ENCODE measurements at places on chromosomes 11 and 22.
A peak's percentile ranks its signal among the peaks of the same experiment; 100 is the strongest.

DNA sequence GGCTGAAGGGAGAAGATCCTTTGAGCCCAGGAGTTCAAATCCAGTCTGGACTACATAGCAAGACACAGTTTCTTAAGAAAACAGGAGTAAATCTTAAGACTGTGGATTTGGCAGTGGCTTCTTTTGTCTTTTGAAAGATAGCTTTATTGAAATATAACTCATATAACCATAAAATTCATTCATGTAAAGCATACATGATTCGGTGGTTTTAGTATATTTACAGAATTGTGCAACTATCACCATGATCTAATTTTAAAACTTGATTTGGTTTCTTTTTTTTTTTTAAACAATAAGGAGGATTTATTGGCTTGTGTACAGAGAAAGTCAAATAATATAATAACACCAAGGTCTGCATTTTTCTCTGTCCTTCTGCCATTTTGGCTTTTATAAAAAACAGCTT, 23.1 kb upstream of the PSMA1 start:
- no peak for DNase-seq

- DNase-seq, result no peak
Observed at GRCh38 chr22:19986410-19987341, 29.9 kb downstream of the ARVCF start.

DNA sequence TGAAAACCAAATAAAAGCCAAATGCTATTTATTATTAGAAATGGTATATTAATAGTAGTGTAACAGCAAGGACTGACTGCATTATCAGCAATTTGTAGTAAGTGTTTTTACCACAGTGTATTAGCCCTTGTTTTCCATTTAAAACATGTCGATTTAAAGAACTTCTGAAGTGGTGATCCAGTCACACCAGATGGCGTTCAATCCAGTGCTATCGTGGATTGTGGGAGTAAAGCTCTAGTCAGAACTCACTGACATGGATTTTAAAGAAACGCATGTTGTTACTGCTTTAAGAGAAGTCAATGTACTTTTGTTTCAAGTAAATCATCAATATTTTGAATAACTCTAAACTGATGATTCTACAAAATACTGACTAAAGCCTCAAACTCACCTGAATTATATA, 51.1 kb downstream of the LARGE2 start:
- no peak for DNase-seq

- peak; percentile 83 for DNase-seq
Observed at GRCh38 chr11:13137844-13138301, 128.8 kb downstream of the RASSF10 start.

- no peak for DNase-seq
Observed at GRCh38 chr22:35685731-35686130, 31.9 kb upstream of the APOL5 start.

- no peak for DNase-seq
Observed at GRCh38 chr22:32852395-32853251, 51.1 kb downstream of the TIMP3 start.

DNA sequence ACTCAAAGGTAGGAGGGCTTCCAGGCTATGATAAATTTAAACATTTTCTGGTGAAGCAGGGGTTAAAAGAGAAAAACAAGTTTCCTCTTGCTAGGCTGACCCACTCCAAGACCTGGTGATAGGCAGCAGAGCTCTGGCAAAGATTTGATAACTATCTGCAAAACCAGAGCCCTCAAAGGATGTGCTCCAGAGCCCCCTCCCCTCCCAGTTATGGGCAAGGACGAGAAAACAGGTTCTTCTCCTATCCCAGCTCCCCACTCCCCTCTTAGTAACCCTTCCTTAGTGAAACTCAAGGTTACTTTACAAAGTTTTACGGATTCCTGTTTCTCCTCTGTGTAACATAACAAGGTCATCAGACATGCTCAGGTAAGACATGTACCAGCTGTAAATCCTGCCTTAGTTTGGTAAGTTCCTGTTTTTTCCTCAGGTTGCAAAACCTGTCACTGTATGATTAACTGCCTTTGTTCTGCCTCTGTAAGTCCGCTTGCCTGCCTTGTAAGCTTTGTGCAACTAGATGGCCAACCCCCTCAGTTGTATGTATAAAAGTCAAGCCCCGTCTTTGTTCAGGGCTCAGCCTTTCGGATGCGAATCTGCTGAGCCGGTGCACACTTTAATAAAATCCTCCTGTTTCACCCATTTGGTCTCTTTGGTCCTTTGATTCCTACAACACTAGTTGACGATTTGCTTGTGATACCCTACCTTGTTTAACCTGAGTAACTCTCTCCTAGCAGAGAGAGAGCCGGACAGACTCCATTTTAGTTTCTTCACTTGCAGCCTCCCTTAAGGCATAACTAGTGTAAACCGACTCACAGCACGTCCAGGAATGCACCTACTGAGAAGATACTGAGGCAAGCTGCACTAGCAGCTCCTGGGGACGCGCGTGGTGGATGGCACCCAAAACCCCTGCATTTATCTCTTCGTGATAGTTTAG, 13.9 kb downstream of the APOBEC3H start:
- DNase-seq, result no peak

DNA sequence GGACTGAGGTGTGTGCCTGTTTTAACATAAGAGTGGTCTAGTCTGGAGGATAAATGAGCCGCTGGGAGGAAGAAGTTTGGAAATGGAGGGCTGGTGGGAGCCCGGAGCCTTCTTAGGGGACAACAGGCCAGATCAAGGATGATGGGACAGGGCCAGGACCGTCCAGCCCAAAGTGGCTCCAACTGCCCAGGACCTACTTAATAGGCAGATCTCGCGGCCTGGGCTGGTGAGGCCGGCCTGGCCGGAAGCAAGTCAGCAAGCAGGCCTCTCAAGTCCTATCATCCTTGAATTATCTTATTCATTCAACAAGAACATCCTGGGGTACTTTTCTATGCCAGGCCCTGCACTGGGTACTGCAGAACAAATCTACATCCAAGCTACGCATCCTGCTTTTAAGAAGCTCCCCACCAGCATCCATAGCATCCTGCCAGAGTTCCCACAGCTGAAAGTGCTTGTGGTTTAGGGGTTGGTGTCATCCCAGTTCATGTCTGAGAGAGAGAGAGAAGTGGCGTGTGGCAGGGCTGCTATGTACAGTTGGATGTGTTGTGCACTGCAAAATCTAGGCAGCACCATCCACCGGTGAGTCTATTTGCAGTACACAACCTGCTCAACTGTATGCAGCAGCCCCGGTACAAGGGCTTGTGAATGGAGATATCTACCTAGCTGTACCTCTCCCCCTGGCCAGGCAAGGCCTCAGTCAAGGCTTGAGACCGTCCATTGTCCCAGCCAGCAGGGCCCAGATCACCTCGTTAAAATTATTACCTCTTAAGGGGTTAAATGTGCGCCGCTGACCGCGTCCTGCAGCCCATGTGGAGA, 82.1 kb downstream of the FBLN1 start:
- DNase-seq, result no peak

- DNase-seq, result no peak
Observed at GRCh38 chr11:9619971-9620370, 43.9 kb upstream of the SWAP70 start.

- no peak for DNase-seq
Observed at GRCh38 chr11:75132080-75132479, 18.8 kb upstream of the SLCO2B1 start.

- DNase-seq, result no peak
Observed at GRCh38 chr11:19087658-19088057, 27.1 kb upstream of the MRGPRX2 start.

DNA sequence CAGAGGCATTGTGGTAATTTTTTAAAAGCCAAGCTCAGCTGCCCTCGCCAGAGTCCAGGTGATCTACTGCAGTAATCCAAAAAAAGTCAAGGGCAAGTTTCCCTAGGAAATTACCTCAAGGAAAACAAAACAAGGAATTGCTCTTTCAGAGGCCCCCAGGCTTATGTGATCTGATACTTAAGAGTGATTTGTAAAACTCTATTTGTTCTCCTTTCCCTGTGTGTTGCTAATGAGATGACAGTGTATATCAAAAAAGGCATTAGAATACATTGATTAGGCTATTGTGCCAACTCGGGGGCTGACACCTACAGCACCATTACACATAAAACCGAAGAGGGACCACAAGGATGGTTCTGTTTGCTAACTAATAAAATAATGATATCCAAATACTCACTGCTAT, 44.5 kb upstream of the CHRM4 start:
- DNase-seq, result no peak

DNA sequence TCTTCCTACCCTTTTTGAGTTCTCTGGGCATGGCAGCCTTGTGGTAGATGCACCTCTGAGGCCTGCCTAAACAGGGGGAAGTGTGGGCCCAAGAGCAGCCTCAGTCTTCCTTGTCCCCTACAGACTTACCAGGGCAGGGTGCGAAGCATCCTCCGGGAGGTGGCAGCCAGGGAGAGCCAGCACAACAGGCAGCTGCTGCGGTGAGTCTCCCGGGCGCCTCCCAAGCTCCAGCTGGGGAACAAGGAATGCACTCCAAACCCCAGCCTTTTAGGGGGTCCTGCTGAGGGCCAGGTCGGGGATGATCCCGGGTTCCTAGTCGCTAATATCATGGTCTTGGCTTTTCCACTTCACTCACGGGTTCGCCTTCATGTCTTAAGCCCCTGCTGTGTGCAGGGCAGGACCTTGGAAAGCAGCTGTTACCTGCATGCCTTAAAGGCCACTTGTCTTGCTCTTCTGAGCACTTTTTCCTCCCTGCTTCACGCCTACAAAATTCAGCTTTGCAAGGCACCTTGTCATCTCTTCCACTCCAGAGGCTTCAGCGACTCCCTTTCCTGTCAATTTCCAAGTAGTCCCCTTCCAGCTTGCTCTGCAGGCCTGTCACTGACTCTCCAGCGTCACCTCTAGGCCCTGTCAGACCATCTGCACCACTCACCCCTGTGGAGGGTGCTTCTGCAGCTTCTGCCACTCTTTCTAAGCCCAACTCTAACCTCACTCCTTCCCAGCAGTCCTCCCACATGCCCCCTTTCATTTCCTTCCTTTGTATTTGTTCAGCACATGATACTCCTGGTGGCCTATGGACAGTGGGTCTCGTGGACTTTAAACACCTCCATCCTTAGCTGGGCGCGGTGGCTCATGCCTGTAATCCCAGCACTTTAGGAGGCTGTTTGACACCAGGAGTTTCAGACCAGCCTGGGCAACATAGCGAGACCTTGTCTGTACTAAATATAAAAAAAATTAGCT, 57.0 kb downstream of the PISD start:
- DNase-seq, result no peak

DNA sequence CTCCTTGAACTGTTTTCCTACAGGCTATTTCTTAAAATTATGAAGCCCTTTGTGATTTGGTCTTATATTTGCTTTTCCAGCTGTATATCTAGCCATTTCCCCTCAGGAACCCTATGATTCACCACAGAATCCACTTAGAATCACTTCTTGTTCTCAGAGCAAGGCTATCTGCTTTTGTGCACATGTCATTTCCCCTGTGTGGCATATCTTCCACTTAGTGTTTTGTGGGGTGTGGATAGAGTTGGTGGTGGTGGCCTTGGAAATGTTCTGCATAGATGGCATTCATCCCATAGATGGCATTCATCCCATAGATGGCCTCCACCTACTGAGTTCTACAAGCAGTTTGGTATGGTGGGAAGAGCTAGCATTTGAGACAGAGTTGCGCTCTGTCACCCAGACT, 44.7 kb downstream of the SWAP70 start:
- DNase-seq, result no peak
